Activated T-cell treated with anti-CD3 and anti-CD28 coated beads for 48 hours (primary cell): ENCODE measurements at places on chromosomes 16 and 17.
A peak's percentile ranks its signal among the peaks of the same experiment; 100 is the strongest.

- DNase-seq: peak; percentile 25
These were observed 27.1 kb downstream of the CDH13 start for GRCh38 chr16:82653550-82654511.

- no peak for DNase-seq
These were observed 242.1 kb upstream of the DYNLRB2 start for GRCh38 chr16:80298676-80299075.

GRCh38 chr17:72370819-72371218, 250.0 kb downstream of the SOX9 start:
- no peak for DNase-seq

- DNase-seq: no peak
These were observed 3.3 kb downstream of the MARCHF10 start for GRCh38 chr17:62804822-62805221.

- DNase-seq: no peak
These were observed 492.2 kb downstream of the CDH11 start for GRCh38 chr16:64629622-64630021.

DNA sequence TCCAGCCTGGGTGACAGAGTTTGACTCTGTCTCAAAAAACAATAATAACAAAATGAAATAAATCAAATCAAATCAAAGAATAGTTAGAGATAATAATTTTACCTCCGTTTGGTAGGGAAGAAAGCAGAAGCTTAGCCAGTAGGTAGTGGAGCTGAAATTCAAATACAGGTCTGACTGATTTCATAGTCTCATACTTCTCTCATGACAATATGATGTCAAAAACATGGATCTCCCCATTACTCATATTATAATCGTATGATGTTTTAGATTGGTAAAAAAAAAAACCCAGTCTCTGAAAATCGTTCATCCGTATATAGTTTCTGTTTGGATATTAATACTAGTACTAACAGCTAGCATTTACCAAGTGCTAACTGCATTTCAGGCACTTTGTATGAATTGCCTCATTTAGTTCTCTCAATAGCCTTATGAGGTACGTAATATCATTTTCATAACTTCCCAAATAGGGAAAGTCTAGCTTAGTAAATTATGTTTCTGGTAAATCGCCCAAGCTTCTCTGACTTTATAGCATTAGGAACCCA, 48.7 kb downstream of the CDH8 start:
- DNase-seq: no peak

DNA sequence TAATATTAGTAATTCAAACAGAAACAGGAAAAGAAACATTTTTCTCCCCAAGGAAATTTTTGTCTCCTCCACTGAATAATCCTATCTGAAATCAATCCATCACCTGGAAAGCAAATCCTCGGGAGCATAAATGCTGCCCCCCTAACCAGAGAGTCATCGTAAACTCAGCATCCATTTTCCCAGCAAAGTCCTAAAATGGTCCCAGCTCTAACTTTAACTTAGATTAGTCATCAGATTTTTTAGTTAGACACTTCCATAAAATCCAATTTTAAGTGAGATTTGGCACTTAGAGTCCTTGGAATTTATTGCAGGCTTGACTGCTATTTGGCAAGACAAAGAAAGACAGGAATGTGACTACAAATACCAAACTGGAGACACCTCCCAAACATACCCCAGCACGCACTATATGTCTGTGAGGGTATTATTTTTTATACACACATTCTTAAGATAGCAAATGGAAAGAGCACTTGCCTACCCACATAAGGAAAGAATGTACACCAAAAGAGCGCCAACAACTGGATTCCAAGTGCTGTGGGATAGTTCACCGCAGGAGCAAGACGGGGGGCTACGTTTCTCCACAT, 15.4 kb downstream of the SCO1 start:
- no peak for DNase-seq

DNA sequence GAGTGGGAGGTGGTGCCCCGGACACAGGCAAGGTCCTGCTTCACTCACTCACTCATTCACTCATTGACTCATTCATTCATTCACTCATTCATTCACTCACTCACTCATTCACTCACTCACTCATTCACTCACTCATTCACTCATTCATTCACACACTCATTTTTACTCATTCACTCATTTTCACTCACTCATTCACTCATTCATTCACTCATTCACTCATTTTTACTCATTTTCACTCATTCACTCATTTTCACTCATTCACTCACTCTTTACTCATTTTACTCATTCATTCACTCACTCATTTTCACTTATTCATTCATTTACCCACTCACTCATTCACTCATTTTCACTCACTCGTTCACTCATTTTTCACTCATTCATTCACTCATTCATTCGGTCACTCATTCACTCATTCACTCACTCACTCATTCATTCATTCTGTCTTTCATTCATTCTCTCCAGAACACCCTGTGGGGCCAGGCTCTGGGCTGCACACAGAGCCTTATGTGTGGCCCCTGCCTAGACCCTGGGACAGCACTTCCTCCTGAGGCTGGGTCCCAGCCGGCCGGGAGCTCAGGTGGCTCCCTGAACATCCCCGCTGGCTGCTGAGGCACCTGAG, 9.2 kb downstream of the RPUSD1 start:
- no peak for DNase-seq

GRCh38 chr17:34549966-34550365, 29.4 kb upstream of the TMEM132E start:
- DNase-seq: no peak

DNA sequence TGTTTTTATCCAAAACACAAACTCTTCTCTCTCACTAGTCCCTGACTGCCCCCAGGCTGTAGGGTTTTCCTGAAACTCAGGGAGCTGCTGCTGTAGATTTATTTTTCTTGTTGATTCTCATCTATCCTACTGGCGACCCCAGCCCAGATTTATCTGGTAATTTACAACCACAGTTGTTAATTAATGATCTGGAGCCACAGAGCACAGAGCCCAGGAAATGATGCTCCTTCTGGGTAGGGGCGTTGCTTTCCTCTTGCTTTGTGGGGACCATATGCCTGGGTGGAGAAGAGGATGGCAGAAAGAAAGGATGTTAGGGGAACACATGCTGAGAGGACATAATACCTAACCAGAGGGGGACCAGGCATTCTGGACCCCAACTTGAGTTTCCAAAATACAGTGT, 7.4 kb upstream of the ETV4 start:
- no peak for DNase-seq

GRCh38 chr16:68363658-68364521, 53.1 kb downstream of the PRMT7 start:
- DNase-seq: no peak

GRCh38 chr17:65755799-65756198, 194.4 kb upstream of the AXIN2 start:
- DNase-seq: no peak

- DNase-seq: no peak
These were observed 260.8 kb upstream of the TNRC6C start for GRCh38 chr17:77697480-77698400.

DNA sequence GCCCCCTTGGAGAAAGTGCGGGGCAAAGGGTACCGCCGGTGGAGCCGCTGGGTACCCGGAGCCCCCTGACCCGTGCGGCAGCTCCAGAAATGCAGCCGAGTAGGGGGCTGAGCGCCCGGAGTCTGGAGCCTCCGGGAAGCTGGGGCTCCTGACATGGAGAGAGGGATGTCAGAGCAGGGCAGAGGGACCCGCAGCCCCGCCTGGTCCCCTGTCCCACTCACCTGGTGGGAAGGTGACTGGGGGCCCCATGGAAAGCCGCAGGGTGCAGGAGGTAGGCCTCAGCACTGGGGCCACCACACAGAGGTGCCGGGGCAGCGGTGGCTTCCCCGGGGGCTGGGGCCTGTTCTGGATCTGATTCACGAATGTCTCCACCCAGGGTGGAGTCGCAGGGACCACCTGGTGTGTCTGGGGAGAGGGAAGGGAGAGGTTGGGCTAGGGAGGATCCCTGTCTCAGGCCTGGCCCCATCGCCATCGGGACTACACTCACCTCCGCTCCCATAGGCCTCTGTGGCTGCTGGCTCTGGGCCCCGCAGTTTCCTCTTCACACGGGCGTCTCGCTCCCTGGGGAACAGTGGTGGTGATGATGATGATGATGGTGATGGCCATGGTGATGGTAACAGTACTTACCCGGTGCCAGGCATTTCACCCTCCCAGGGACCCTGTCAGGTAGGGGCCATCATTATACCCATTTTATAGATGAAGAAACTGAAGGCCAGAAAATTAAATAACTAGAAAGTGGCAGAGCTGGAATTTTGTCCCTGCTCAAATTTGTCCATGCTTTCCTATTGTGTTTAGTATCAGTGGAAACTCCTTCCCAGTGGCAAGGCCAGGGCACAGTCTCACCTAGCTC, 5.2 kb downstream of the TBX6 start:
- DNase-seq: no peak

DNA sequence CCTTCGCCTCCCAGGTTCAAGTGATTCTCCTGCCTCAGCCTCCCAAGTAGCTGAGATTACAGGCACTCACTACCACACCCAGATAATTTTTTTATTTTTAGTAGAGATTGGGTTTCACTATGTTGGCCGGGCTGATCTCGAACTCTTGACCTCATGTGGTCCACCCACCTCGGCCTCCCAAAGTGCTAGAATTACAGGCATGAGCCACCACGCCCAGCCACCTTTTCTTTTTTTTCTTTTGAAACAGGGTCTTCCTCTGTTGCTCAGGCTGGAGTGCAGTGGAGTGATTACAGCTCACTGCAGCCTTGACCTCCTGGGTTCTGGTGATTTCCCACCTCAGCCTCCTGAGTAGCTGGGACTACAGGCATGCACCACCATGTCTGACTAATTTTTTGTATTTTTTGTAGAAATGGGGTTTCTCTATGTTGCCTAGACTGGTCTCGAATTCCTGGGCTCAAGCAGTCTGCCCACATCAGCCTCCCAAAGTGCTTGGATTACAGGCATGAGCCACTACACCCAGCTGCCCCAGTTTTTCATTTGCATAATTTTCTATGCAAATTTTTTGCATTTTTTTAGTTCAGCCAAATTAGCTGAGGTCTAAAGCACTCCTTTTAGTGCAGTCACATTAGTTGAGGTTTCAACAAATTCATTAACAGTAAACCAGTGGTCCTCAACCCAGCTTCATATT, 11.3 kb downstream of the WWP2 start:
- DNase-seq: no peak

- DNase-seq: no peak
These were observed 346.9 kb downstream of the FOXL1 start for GRCh38 chr16:86925067-86925791.

- no peak for DNase-seq
These were observed 520.9 kb upstream of the CDH5 start for GRCh38 chr16:65845466-65846209.

- DNase-seq: no peak
These were observed 226.1 kb upstream of the TOX3 start for GRCh38 chr16:52773026-52773425.

- DNase-seq: no peak
These were observed 93.0 kb downstream of the UTP18 start for GRCh38 chr17:51353296-51353695.

DNA sequence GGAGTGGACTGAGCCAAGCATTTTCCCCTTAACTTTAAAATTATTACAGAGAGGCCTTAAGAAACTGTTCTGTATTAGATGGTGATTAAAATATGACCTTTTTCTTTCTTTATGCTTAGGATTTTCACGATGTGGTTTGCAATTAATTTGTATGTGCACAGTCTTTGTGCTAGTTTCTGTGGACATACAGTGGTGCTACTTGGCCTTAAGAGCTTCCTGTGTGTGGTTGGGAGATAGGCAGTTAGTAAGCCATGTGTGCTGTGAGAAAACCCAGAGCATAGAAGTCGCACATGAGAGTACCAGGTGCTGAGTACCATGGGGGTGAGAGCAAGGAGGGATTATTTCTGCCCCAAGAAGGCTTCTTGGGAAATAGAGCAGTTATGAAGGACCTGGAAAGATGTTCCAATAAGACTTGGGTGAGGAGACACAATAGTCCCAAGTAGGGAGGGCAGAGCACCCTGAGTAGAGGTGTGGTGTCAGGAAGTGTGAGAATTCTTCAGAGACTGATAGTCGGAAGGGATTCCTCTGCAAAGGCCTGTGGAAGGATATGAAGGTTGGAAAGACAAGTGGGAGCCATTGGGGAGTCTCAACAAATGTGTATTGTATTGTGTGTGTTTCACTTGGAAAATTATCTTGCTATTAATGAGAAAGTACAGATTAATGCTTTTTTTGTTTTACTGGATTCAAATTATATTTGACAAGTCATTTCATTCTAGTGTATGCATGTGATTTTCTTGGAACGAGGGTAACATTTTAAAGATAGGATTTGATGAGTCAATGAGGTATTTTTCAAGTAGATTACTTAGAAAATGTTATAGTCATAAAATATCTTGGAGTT, 239.9 kb downstream of the PRKCA start:
- DNase-seq: no peak

DNA sequence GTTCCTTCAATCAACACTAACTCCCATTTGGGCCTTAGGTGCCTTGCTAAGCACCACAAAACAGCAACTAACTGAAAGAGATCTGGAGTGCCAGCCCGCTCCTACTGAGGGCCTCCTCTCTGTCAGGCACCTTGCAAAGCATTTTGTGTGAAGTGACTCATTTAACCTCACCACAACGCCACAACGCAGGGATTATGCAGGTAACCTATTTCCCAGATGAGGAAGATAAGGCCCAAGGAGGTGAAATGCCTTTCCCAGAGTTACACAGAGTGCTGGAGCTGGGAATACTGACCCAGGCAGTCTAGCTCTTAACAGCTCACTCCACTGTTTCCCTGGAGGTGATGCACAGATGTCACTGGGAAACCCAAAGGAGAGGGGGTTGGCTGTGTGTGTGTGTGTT, 32.8 kb downstream of the DRC3 start:
- DNase-seq: no peak

DNA sequence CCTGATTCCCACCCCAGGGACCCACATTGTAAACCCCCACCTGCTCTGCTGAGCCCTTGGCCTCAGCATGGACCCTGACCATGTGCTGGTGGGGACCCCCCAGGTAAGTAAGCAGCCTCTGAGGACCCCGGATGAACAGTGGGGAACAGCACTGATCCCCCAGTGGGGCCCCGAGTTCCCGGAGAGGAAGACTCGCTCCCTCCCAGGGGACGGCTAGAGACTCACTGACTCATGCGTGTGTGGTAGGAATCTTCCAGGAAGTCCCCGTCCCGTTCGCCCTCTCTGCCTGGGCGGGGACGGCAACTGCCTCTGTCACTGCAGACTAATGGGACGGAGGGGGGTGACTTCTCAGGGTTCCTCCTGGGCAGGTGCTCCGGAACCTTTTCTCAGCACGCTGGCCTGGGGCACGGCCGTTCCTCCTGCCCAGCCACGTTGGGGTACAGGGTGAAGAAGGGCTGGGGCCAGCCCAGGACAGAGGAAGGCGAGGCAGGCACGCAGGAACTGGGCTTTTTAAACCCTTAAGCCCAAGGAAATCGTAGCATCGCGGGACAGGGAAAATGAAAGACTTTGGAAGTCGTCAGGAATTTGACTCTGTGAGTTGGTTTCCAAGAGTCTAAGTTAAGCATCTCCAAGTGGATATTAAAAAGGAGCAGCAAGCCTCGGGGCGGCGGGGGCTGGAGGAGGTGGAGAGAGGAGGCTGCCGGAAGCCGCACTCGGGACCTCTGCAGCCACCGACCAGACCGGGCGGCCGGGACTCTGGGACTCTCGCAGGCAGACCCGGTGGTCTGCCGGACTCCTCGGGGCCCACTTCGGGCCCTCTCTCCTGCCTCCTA, 178.7 kb downstream of the SEC14L1 start:
- peak; percentile 55 for DNase-seq
